ENCODE measurements at places on chromosomes 7 and 10.

- no peak for DNase-seq
These were observed 232.1 kb downstream of the CELF2 start for GRCh38 chr10:11249808-11250195.

GRCh38 chr7:79786187-79786586, 332.7 kb upstream of the MAGI2 start:
- no peak for DNase-seq

- DNase-seq: no peak
These were observed 6.3 kb downstream of the ZNF503 start for GRCh38 chr10:75395066-75395931.

DNA sequence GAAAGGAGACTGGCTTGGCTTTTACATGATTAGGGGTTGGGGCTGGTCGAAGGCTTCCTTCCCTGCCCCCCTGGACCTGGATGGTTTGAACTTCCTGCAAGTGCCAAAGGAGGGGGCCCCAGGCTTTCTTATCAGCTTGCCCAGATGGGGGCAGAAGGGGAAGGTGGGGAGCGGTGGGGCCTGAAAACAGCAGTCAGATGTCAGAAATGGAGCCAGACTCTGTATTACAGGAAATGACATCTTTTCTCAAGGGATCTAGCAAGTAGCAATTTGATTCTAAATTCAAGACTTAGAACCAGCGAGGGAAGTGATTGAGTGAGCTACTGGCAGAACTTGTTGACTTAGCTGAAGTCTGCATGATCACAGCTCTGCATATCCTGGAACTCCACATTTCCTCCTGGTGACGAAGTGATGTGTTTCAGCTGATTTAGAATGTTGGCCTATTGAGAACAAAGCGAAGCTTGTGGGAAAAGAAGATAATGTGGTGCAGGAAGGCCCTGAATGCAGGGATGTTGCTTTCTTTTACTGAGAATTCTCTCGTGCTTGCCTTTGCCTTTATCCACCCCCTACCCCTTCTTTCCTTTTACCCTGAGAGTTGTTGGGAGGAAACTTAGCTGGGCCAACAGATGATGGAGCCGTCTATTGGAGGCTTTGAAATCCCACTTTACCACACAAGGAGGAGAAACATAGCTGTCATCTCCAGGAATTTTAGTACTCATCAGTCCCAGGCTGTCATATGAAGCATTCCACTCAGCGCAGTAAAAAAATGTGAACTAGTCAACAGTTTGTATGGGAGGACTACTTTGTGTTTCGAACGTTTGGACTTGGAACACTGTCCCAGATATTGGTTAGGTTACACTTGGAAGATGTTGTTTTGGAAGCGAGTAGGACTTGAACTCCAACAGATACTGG, 43.2 kb downstream of the CCNY start:
- peak; percentile 78 for DNase-seq

DNA sequence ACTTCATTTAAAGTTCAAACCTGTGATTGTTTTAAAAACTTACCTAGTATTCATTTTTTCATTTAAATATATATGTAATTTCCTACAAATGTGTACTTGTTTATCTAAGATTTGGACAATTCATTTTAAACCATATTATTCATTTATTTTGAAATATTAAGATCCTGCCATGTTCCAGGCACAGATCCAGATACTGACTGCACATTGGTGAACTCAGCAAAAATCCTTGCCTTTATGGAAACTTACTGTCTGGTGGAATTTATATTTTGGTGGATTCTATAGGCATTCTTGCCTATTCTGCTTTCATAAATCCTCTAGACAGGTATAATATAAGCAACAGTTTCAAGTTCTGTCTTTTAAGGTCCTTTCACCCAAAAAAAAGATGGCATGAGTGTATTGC, 48.3 kb upstream of the RPA3 start:
- DNase-seq: no peak

DNA sequence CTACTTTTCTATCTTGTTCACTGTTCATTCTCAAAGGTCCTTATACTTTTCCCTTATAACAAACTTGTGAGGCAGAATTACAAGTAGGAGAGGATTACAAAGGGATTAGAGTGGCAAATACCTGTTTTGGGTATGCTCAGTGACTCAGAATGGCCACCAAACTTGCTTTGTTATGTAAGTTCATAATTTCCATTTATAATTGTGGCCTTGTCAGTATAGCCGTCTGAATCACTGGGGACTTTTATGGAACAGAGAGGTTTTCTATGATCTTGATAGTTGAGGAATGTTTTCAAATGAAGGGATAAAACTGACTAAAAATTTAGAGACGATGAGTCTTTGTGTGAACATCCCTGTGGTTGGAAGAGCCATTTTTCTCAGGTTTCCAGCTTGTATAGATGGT, 116.2 kb downstream of the SND1 start:
- DNase-seq: no peak

DNA sequence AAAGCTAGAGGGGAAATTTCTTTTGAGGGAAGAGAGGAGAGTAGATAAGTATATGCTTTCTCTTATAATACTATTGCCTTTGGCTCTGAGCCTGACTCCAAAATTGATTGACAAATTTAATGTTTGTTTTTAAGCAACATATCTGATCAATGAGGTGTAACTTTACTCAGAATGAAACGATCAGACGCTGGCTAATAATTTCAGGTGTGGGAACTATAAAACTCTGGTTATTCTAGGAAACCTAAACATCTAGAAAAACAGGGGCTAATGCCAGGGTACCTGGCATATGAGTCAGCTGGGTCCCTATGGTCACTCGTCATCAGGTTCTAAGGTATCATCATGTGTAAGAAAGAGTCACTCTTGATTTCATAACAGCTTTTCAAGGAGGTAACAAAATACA, 139.7 kb downstream of the ATE1 start:
- no peak for DNase-seq

DNA sequence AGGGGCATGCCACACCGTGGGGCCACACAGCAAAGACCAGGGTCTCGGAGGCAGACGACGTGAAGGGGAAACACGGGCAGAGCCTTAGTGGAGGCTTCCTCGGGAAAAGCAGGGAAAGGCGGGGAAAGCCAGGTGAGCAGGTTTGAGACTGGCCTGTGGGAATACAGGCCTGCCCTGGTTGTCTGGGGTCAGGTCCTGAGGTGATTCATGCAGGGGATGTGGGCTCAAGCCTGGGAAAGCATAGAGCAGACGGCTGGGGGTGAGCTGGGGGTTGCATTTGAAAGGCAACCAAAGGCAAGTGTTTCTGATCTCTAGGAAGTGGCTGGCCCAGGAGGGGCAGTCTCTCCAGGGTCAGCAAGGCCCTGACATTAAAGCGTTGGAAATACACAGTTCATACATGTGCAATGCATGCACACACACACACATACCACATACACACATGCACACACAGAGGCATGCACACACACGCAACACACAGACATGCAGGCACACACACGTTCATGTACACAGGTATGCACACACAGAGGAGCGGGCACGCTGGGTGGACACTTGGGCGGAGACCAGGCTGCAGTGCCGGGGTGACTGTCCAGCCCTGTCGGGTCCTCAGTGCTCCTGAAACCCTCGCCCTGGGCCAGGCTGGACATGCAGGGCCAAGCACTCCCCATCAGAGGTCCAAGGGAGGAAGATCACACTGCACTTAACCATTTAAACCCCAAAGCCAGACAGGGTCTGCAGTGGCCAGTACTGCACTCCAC, 51.8 kb downstream of the DPYSL4 start:
- no peak for DNase-seq

- no peak for DNase-seq
These were observed 34.8 kb upstream of the DMBT1 start for GRCh38 chr10:122525788-122526187.

- no peak for DNase-seq
These were observed 160.5 kb downstream of the AOAH start for GRCh38 chr7:36563706-36564327.

GRCh38 chr7:6530626-6531491, 20.4 kb downstream of the GRID2IP start:
- no peak for DNase-seq

- DNase-seq: no peak
These were observed 71.7 kb upstream of the TMEM106B start for GRCh38 chr7:12139416-12139815.

- DNase-seq: no peak
These were observed 88.3 kb upstream of the CHST15 start for GRCh38 chr10:124181656-124182055.

- no peak for DNase-seq
These were observed 199.5 kb downstream of the SKAP2 start for GRCh38 chr7:26664735-26665416.

- DNase-seq: peak; percentile 59
These were observed 178.9 kb downstream of the BICC1 start for GRCh38 chr10:58691528-58691927.

- DNase-seq: peak; percentile 75
These were observed 744 bp downstream of the PPRC1 start for GRCh38 chr10:102133373-102134195.

DNA sequence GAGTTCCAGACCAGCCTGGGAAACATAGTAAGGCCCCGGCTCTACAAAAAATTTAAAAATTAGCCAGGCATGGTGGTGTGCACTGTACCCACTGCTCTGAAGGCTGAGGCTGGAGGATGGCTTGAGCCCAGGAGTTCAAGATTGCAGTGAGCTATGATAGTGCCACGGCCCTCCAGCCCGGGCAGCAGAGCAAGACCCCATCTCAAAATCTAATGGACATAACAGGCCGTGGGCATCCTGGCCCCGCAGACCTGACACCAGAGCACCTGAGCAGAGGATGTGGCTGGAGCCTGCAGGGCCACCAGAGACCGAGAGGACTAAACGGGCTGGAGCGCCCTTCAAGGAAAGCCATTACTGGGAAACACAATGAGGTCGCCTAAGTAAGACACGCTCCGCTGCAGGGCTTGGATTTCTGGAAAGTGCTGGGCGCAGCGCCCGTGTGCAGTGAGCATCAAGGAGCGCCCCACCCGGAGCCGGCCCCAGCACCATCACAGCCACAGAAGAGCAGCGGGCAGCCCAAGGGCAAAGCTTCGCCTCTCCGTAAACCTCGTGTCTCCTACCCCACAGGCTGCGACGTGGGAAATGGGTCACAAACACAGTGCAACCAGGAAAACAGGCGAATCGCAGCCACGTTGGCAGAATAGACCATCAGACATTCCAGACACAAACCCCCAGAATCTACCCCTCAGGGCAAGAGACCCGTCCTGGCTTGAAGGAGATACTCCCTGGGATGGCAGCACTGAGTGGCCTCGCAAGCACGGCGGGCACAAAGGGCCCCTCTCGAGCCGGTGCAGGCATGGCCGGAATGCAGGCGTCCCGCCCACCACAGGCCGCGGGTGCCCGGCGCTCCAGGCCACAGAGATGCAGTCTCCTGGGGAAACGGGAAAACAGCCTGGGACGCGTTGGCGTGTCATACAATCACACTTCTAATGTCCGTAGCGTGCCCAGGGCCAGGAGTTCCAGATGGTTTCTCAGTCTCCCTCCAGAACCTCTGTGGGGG, 4.9 kb downstream of the RADIL start:
- DNase-seq: peak; percentile 48

- no peak for DNase-seq
These were observed 53.6 kb downstream of the PARD3 start for GRCh38 chr10:34761453-34761852.

- DNase-seq: no peak
These were observed 91.0 kb downstream of the MET start for GRCh38 chr7:116762971-116763370.

DNA sequence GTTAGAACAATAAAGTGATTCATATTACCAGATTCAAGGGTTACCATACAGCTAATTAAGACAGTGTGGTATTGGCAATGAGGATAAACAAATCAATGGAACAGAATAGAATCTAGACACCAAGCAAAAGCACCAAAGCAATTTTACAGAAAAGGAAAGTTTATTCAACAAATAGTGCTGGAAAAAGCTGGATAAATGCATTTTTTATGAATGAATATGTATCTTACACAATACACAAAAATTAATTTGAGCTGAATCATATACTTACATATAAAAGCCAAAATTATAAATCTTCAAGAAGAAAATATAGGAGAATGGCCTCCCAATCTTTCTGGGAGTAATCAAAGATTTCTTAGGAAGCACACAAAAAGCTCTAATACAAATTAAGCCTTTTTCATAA, 220.4 kb upstream of the PTN start:
- no peak for DNase-seq

DNA sequence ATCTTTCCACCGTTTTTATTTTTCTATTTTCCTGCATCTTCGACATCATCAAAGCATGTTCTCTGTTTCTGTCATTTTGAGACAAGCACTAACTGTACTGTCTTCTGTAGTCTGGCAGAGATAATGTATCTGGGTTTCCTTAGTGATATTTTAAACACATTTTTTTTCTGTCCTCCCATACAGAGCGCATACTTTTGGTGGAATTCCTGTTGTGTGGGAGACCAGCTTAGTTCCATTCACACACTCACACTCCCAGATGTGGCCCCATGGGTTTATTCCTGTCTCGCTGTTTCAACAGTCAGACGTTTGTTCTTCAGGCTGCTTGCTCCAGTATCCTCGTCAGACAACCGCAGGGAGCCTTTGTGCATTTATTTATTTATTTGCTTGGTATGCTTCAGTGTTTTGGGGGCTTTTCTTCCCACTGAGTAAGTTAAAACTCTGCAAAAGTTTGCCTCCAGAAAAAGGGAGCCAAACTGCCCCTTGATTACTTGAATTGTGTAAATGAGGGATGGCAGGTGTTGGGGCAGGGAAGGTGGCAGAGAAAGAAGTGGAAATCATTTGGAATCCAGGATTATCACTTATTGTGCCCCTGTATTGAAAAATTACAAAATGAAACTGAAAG, 456.8 kb upstream of the KLF6 start:
- peak; percentile 24 for DNase-seq

DNA sequence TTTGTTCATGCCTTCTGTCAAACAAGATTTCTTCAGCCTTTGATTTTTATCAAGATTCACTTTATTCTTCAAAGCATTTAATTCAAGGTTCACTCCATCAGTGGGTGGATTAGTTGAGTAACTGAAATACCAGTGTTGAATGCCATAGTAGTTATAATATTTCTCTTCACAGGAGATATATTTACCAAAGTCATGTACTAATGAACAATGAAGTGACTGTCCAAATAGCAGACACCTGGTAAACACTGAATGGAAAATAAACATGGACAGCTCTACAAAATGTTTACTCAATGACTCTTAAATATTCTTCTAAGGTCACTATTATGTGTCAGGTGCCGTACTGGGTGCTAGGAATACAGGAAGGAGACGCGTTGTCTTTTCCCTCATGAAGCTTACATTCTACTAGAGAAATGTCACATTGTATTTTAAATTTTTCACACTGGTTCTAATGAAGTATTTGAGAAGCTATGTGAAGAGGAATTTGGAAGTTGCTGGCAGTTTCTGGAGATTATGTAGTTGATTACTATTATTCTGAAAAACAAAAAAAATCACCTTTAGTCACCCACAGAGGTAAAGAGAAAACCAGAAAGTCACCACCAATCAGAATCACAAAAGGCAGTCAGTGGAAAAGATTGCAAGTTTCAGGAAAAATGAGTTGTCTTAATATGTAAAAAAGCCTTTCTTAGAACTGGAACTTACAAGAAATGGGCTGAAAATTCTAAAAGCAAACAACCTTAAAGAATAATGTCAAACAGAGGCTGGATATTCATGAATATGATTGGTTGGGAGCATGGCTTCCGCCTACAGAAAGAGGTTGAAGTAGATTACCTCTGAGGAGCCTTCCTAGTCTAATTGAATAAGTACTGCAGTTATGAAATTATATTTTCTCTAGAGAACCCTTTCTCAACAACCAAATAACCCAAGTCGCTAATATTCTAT, 84.5 kb downstream of the RTKN2 start:
- no peak for DNase-seq

Measured in Ammon's horn (tissue), 1 donor.